ENCODE measurements at places on chromosomes 1 and 21.

- no peak for DNase-seq
Measured at GRCh38 chr1:165174491-165174890, 182.0 kb downstream of the LMX1A start.

DNA sequence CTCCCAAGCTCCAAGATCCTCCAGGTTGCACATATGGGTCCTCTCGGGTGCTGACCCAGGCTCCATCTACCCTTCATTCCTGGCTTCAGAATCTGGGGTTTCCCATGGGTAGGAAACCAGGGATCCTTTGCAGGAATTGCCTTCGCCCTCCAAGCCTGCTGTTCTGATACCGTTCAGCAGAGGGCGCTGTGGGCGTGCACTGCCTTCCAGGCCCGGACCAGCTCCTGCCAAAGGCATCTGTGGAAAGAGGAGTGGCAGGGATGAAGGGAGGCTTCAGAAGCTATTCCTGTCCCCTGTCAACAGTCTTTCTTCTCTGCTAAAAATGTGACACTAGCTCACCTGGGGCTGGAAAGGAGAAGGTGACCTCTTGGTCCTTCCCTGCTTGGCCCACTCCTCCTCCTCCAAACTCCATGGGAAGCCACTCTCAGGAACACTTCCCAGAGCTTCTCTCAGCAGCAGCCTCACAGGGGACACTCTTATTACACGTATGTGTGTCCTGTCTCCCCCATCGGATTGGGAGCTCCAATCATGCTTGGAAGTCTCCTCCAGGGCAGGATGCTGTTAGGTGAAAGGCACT lies 71.2 kb downstream of the VWA5B1 start:
- DNase-seq: no peak

DNA sequence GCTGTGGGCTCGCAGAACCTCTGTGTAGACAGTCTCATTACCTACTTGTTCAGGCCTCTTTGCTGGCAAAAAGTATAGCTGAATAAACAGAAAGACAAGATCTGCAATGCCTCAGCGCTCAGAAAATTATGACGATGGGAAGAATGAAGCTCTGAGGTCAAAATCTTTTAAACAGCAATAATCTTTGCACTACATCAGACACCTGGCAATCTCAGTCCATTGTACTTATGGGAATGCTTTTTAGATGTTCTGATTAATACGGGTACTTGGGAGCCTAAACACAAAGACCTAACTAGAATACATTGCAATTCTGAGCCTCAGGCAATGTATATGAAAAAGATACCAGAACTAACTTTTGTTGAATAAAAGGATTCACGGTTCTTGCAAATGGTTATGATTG lies 410.7 kb downstream of the SMYD3 start:
- no peak for DNase-seq

DNA sequence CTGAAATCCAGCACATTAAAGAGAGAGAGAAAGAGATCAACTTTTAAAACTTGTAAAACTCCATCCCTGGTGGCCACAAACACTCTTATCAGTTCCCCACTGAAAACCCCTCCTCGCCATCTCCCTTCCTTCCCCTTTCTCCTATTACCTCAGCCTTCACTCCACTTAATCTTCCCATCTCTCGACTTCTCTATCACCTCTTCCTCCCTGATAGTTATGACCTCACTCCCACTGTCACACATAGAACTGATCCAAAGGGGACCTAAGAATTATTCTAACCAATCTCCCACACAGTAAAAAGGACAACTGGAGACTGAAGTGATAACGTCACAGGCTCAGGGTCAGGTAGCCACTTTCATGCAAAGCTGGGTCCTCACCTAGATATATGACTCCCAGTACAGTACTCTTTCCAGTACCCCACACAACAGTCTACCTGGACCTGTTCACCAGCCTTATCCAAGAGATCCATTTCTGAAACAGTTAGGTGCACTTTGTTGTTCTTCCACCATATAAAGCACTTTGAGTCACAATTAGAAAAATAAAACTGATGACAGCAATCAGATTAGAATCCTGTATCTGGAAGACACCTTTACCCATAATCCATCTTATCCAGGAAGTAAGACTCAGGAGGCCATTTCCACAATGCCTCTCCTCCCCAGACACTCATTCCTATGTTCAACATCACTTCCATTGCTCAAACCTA lies 324.8 kb downstream of the SMYD3 start:
- DNase-seq: no peak

DNA sequence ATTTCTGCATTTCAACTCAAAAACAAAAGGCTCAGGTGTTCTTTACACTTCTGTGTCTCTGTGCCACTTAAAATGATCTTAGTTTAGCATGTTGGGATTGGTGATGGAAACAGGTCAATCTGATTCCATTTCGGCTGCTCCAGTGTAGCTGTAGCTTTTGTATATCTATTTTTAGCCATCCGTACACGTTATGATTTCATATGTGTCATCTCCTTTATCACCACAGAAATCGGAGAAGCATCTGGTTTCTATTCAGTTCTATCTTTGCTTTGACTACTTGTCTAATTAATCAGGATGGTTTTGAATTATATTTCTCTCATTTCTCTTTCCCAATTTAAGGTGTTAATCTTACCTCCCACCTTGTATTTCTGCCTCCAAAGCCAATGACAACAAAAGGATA lies 41.1 kb downstream of the RGS21 start:
- no peak for DNase-seq

DNA sequence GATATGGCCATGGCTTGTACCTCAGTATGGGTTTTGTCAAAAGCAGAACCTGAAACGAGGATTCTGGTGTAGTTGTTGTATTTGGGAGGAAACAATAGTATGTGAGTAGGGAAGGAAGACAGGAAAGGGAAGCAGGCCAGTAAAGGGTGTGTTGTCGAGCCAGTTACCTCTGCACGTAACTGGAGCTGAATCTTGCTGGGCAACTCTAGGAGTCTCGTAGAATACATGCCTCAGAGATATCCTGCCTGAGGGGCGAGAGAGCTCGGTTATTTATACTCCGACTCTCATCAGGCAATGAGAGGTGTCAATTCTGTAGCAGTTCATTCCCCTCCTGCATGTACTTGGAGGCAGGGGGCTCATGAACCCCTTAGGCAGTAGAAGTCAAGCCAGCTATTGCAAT lies 45.9 kb upstream of the KIF26B start:
- no peak for DNase-seq

GRCh38 chr1:8077120-8077573 lies 51.0 kb upstream of the ERRFI1 start:
- no peak for DNase-seq

- no peak for DNase-seq
Measured at GRCh38 chr1:95126366-95126765, 9.2 kb downstream of the TLCD4 start.

- DNase-seq: no peak
Measured at GRCh38 chr1:28021064-28021463, 61.3 kb downstream of the XKR8 start.

- no peak for DNase-seq
Measured at GRCh38 chr1:66381621-66382275, 152.2 kb upstream of the SGIP1 start.

GRCh38 chr1:59081795-59082194 lies 215.1 kb upstream of the FGGY start:
- DNase-seq: no peak

GRCh38 chr1:94004924-94005323 lies 95.7 kb upstream of the GCLM start:
- no peak for DNase-seq

DNA sequence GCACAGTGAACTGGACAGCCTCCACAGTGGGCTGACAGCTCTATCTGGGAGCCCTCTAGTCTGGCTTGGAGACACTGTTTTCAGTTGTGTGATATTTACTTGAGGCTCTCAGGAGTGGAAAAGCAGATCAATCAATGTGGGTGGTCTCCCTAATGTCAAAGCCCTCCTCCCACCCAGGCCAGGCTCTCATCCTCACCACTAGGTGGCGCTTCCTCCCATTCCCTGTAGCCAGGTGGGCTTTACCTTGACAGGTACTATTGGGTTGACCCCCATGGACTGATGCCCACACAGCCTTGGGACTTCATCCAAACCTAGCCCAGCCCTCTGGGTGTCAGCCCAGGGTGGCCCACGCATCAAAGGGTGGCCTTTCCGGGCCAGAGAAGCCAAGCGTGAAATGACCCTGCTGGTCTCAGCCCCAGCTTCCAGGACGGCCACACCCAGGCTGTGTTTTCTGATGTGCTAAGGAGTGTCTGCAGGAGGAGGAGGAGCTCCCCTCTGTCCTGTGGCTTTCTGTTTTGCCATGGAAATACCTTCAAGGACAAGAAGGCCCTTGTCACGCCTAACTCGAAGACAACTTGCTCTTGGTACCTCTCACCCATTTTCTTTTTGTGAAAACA lies 54.0 kb downstream of the CLIC6 start:
- no peak for DNase-seq

DNA sequence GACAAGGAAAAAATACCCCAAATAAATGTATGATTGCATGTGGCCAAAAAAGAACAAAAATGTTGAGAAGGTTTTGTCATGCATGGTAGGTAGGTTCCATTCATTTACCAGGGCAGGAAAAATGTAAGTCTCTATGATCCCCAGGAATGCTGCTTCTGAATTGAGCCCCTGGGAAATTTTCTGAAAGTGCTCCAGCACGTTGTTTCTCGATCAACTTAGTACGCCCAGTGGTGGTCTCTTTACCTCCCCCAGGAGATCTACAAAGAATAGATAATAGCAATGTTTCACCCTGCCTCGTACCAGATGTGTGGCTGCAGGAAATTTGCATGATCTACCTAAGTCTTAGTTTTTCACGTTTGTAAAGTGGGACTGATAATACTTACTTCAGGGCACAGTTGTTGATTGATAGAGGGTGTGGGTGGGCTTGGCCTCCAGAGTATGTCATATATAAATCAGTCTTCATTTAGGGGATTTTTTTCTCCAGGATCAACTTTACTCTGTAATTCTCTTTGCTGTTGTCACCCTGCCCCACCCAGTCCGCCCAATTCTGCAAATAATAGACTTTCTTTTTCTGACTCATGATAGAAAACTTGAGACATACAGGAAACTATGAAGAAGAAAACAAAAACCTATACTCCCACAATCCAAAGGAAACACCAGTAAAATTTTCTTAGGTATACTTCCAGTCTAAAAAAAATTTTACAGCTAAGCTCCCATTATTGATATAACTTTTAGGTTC lies 462.0 kb upstream of the RUNX1 start:
- no peak for DNase-seq

DNA sequence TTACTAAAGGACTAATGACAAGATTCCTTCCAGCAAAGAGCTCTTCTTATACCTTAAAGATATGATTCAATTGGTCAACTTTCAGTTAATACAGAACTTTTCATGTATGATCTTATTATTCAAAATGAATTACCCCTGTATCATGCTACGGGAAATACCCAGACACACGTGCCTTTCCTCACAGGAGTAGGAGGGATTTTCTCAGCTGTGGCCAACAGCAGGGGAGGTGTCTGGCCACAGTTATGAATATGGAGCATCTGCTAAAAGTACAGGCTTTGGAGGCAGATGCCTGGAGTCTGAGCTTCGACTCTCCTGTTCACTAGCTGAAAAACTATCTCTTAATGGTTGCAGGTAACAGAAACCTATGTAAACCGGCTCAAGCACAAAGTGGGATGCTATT lies 53.6 kb downstream of the KIAA1614 start:
- no peak for DNase-seq

- no peak for DNase-seq
Measured at GRCh38 chr1:187870552-187870951, 1041.8 kb downstream of the PLA2G4A start.

DNA sequence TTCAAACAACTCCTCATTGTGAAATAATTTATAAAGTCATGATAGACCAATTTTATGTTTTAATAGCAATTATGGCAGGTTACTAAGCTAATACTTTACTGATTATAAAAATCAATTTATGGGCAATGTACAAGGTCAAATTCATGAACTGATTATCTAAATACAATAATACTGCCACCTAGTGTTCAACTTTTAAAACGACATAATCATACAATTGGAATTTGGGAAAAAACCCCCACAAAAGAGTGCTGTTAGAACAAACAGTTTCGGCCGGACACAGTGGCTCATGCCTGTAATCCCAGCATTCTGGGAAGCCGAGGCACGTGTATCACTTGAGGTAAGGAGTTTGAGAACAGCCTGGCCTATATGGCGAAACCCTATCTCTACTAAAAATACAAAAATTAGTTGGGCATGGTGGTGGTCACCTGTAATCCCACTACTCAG lies 14.0 kb downstream of the GTF2B start:
- no peak for DNase-seq

DNA sequence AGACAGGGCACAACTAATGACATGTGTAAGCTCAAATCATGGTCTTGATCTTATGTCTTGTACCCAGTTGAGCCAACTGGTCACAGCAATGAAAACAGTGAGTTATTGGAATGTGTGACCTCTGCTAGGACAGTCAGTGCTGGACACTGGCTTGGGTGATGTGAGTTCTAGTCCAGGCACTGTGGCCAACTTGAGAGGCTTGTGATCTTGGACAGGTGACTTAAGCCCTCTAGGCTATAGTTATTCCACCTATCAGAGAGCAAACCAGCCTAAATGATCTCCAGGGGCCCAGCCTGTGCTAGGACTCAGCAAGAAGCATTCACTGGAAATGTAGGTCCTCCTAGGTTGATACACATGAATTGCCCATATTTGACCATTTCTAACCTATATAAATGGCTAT lies 1.1 kb downstream of the KCNE2 start:
- DNase-seq: no peak

- DNase-seq: no peak
Measured at GRCh38 chr1:6667139-6667538, 34.5 kb downstream of the DNAJC11 start.

GRCh38 chr1:34075576-34075975 lies 89.5 kb downstream of the CSMD2 start:
- DNase-seq: no peak

GRCh38 chr1:7565099-7565750 lies 205.9 kb upstream of the VAMP3 start:
- DNase-seq: no peak

DNA sequence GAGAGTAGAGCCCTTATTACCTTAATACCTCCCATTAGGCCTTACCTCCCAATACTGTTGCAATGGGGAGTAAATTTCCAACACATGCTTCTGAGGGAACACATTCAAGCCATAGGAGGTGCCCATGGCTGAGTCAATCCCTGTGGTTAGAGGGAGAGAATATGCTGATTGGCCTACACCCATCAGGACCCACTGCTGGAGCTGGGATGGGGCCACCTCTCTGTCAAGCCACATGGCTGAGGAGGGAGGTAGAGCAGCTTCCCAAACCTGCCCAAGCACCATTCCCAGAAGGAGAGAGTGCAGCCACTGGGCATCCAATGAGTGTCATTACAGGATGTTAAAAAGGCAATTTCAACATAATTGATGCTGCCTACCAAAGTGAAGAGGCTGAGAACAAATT lies 228.1 kb downstream of the C1orf94 start:
- no peak for DNase-seq

- DNase-seq: no peak
Measured at GRCh38 chr1:77095236-77095635, 124.0 kb downstream of the PIGK start.

- no peak for DNase-seq
Measured at GRCh38 chr1:8010080-8010664, 15.9 kb downstream of the ERRFI1 start.

GRCh38 chr1:55955016-55955621 lies 624.2 kb downstream of the PLPP3 start:
- DNase-seq: no peak
